ENCODE measurements at places on chromosomes 11 and 22.
A peak's percentile ranks its signal among the peaks of the same experiment; 100 is the strongest.

DNA sequence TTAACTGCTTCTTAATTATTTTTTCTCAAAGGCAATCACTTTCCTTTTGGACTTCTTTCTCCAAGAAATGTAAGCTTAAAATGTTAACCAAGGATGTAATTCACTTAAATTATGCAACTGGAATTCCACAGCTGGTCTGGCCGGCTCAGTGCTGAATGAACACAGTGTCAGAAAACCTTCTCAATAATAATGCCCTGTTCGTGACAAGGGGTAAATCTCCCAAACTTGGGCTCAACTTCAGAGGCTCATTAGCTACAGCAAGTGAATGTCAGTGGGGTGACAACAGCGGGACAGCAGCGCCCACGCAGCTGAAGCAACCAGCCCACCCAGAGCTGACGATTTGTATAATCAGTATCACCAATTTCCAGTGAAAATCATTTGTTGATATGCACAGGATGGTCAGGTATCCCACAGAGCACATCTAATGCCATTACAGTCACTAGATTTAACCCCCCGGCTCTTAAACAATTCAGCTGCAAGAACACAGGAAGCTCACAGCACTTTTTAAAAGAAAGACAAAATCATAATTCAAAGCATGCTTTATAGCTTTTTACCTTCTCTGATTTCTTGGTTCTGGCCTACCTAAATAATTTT is 704.8 kb downstream of the DLG2 start:
- no peak for DNase-seq
- H3K4me1 ChIP-seq = no peaks in the 10 kb centered on the region
- no peak overlapping the region for H3K4me3 ChIP-seq

DNA sequence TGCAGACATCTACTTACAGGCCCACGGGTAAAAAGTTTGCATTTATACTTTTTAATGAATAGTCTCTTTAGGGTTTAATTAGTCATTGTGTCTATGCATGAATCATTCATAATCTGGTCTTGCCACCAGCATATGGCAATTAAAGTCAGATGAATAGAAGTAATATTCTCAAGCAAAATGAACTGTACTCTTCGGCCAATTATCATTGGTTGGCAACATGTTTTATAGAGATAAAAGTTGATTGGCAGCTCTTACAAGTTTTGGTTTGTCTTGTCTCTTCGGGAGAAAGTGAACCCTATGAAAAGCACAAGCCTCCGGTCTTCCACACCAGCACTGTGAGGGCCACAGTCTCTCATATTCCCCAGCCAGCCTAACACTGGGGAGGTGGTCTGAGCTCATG is 97.8 kb downstream of the OSBP2 start:
- no peaks in the 10 kb centered on the region for H3K4me1 ChIP-seq
- peaks cover 2% of the 10 kb centered on the region for H3K27me3 ChIP-seq
- DNase-seq = no peak

DNA sequence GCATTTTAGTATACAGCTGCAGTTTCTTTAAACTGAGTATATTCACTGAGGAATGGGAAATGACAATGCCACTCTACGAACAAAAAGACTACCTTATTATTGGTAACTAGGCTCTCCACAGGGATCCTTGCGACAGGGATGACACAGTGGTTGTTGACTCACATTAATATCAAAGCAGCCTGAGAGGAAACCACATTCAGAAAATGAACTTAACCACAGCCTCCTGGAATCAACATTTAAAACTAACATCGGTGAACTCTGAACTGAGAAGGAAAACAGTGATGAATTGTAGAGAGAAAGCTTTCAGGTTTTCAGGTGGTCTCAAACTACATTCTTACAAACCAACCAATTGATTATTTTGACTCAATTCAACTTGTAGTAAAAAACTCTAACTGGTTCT is 90.3 kb upstream of the MTMR2 start:
- no peaks in the 10 kb centered on the region for H3K27me3 ChIP-seq
- peak; percentile 15 for DNase-seq
- H3K4me3 ChIP-seq = peak overlapping the region; percentile 32
- peaks cover 49% of the 10 kb centered on the region for H3K4me1 ChIP-seq
- no peaks in the 10 kb centered on the region for H3K36me3 ChIP-seq
- peak overlapping the region; percentile 63 for H3K27ac ChIP-seq

DNA sequence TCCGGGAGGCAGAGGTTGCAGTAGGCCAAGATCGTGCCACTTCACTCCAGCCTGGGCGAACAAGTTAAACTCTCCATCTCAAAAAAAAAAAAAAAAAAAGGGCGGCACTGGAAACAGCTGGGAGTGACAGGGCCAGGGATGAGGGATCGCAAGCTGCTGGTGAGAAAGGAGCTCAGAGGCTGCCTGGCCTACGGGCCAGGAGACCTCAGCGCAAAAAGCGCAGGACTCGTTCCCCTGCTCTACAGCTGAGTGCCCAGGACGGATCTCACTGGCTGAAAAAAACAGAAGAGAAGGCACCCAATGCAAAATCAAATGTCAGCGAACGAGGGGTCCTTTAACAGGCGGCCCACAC is 650 bp upstream of the NUP50 start:
- no peak for DNase-seq
- H3K4me3 ChIP-seq = peak overlapping the region; percentile 92
- H3K27me3 ChIP-seq = no peaks in the 10 kb centered on the region

DNA sequence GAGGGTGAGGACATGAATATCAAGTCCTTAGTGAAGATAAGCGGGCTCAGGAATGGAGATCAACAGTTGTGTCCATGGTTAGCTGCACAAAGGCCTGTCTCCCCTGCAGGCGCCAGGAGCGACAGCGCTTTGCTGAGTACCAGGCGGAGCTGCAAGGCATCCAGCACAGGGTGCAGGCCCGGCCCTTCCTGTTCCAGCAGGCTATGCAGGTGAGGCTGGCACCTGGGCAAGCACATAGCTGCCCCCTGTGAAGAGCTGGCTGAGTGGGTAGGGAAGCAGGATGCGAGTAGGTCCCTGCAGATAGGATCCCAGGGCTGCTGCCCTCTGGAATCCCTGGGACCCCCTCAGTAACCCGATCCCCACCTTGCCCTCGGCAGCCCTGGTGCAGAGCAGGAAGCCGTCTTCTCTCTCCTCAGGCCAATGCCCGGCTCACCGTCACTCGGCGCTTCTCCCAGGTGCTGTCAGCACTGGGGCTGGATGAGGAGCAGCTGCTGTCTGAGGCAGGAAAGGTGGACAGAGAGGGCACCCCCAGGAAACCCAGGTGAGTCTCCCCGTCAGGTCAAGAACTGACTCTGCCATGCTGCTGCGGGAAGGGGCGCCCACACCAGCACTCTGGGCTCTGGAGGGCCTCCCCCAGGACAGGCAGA is 2.6 kb upstream of the SART1 start:
- DNase-seq = no peak
- H3K27me3 ChIP-seq = no peaks in the 10 kb centered on the region
- H3K4me1 ChIP-seq = peaks cover 34% of the 10 kb centered on the region
- no peak overlapping the region for H3K4me3 ChIP-seq

- peaks cover 3% of the 10 kb centered on the region for H3K27me3 ChIP-seq
- peak overlapping the region; percentile 25 for H3K4me3 ChIP-seq
- H3K36me3 ChIP-seq = no peaks in the 10 kb centered on the region
- no peak for DNase-seq
Observed at GRCh38 chr22:32644252-32645100, 157.0 kb upstream of the TIMP3 start.

GRCh38 chr11:134644476-134645456 is 232.7 kb upstream of the B3GAT1 start:
- no peak for DNase-seq
- H3K27ac ChIP-seq = no peak overlapping the region
- peaks cover 18% of the 10 kb centered on the region for H3K27me3 ChIP-seq
- no peaks in the 10 kb centered on the region for H3K4me1 ChIP-seq
- no peak overlapping the region for H3K4me3 ChIP-seq

GRCh38 chr11:457111-457760 is 7.2 kb downstream of the PTDSS2 start:
- H3K4me3 ChIP-seq = peak overlapping the region; percentile 34
- peaks cover 31% of the 10 kb centered on the region for H3K36me3 ChIP-seq
- H3K4me1 ChIP-seq = peaks cover 23% of the 10 kb centered on the region
- H3K27ac ChIP-seq = peak overlapping the region; percentile 66
- no peaks in the 10 kb centered on the region for H3K27me3 ChIP-seq

DNA sequence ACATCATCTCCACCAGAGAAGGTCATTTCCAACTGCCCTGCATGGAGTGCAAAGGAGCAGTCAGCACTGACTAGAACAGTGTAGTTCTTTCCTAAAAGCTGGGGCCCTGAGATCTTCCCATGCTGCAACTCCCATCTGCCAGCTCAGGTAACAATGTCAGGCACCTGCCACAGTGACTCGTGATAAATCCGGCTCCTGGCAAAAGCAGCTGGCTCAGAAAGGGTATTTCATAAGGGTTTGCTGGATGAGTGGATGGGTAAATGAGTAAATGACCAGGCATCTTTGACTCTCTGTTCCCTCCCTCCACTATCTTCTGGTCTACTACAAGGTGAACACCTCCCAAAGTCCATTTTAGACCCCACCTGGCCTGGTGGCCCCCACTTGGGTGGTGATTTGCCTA is 403.6 kb downstream of the NXPE2 start:
- no peak overlapping the region for H3K27ac ChIP-seq
- no peak for DNase-seq
- H3K4me1 ChIP-seq = no peaks in the 10 kb centered on the region
- H3K36me3 ChIP-seq = no peaks in the 10 kb centered on the region
- H3K27me3 ChIP-seq = no peaks in the 10 kb centered on the region

GRCh38 chr22:26804315-26804714 is 146.9 kb downstream of the MIAT start:
- DNase-seq = no peak
- no peak overlapping the region for H3K4me3 ChIP-seq
- H3K27ac ChIP-seq = no peak overlapping the region
- H3K27me3 ChIP-seq = no peaks in the 10 kb centered on the region

- H3K27me3 ChIP-seq = peaks cover 43% of the 10 kb centered on the region
- no peaks in the 10 kb centered on the region for H3K36me3 ChIP-seq
- no peak overlapping the region for H3K4me3 ChIP-seq
- no peaks in the 10 kb centered on the region for H3K4me1 ChIP-seq
Observed at GRCh38 chr11:6273188-6273587, 13.6 kb downstream of the CCKBR start.

DNA sequence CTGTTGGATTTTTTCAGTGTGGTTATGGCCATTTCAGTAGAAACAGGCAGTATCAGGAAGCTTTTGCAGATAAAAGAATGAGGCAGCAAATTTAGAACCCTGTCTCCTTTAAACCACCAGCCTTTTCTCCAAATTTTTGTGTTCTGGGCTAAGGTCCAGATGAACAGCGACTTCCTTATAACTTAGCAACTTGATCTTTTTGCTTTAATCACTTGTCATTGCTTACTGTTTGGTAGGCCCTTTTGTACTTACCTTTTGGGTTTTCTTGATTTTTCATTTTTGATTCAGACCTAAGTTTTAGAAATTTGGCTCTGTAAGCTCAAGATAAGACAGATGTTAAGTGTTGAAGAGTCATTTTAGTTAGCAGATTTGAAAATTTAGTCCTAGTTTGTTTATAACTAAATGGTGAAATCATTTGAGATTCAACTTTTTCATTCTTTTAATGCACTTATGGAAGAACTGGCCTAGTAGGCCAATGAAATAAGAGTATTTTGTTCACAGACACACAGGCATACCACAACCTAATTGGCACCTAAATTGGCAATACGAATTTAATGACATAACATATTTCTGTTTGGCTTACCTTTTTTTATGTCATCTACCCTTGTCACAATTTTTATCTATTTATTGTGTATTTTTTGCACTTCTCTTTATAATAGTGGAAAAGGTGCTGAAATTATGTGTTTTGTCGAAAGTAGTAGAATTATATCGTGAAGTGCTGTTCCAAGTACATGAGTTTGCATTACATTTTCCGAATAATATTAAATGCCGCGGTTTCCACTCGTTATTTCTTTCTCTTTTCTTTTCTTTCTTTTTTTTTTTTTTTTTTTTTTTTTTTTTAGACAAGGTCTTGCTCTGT is 2.1 kb downstream of the RTN3 start:
- peaks cover 6% of the 10 kb centered on the region for H3K27me3 ChIP-seq
- peak overlapping the region; percentile 91 for H3K4me3 ChIP-seq
- H3K36me3 ChIP-seq = peaks cover 3% of the 10 kb centered on the region
- peak overlapping the region; percentile 16 for H3K27ac ChIP-seq
- H3K4me1 ChIP-seq = peaks cover 42% of the 10 kb centered on the region

- H3K4me1 ChIP-seq = peaks cover 25% of the 10 kb centered on the region
- H3K36me3 ChIP-seq = peaks cover 5% of the 10 kb centered on the region
- H3K27me3 ChIP-seq = peaks cover 7% of the 10 kb centered on the region
- no peak for DNase-seq
Observed at GRCh38 chr11:31366795-31367194, 2.7 kb downstream of the DCDC1 start.

- no peak overlapping the region for H3K4me3 ChIP-seq
- H3K27me3 ChIP-seq = no peaks in the 10 kb centered on the region
- no peaks in the 10 kb centered on the region for H3K36me3 ChIP-seq
- H3K4me1 ChIP-seq = no peaks in the 10 kb centered on the region
Observed at GRCh38 chr11:21810650-21811049, 382.2 kb upstream of the ANO5 start.

DNA sequence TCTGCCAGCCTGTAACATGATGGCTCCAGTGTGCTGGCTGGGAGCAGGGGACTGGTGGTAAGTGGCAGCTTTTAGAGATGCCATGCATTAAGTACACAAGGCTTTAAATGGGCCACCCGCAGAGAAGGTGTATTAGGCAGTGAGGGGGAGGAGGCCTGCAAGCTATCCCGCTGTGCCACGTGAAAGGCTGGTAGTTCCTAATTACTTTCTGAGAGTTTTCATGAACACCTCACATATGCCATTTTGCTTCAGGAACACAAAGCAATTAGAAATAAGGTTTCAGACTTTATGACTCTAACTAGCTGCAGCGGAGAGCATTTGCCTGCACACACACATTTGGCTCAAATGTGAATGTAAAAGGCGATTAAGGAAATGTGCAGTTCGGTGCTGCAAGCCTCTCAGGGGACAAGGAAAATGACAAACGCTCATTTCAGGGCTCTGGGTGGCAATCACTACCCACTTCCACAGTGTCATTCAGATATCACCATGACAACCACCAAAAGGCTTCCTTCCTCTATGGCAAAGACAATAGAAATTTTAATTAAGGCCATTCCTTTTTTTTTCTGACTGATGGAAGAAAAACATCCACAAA is 116.6 kb downstream of the PLEKHA7 start:
- no peak for DNase-seq
- peaks cover 4% of the 10 kb centered on the region for H3K27me3 ChIP-seq
- peaks cover 49% of the 10 kb centered on the region for H3K4me1 ChIP-seq
- H3K27ac ChIP-seq = no peak overlapping the region

GRCh38 chr11:57556041-57556440 is 11.4 kb downstream of the UBE2L6 start:
- H3K36me3 ChIP-seq = peaks cover 55% of the 10 kb centered on the region
- H3K27ac ChIP-seq = no peak overlapping the region
- DNase-seq = no peak
- H3K27me3 ChIP-seq = peaks cover 1% of the 10 kb centered on the region
- no peak overlapping the region for H3K4me3 ChIP-seq

- no peak overlapping the region for H3K4me3 ChIP-seq
- H3K27ac ChIP-seq = no peak overlapping the region
- no peak for DNase-seq
- H3K27me3 ChIP-seq = peaks cover 31% of the 10 kb centered on the region
Observed at GRCh38 chr22:19648419-19648929, 65.8 kb upstream of the SEPTIN5 start.

GRCh38 chr22:49328118-49328475 is 499.6 kb downstream of the BRD1 start:
- H3K4me3 ChIP-seq = no peak overlapping the region
- no peaks in the 10 kb centered on the region for H3K4me1 ChIP-seq
- DNase-seq = no peak
- no peaks in the 10 kb centered on the region for H3K27me3 ChIP-seq
